ENCODE measurements at places on chromosomes 1 and 21.

DNA sequence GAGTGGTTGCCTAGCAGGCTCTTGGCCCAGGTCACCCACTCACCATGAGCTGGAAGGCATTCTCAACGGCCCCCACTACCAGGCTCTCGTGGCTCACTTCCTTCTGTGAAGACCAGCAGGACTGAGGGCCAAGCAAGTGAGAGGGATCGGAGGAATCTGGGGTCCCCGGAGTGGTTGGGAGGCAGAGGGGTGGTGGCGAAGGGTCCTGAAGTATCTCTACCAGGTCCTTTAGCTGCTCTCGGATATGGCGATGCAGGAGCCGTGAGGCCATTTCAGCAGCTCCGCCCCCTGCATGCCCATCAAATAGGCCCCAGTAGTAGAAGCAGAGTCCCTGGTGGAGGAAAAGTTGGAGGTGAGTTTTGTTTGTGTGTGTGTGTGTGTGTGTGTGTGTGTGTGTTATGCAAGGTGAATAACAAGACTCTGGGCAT is 2.4 kb downstream of the PPM1J start:
- DNase-seq: no peak

GRCh38 chr1:147171399-147172167 is 687 bp downstream of the PRKAB2 start:
- DNase-seq: no peak

DNA sequence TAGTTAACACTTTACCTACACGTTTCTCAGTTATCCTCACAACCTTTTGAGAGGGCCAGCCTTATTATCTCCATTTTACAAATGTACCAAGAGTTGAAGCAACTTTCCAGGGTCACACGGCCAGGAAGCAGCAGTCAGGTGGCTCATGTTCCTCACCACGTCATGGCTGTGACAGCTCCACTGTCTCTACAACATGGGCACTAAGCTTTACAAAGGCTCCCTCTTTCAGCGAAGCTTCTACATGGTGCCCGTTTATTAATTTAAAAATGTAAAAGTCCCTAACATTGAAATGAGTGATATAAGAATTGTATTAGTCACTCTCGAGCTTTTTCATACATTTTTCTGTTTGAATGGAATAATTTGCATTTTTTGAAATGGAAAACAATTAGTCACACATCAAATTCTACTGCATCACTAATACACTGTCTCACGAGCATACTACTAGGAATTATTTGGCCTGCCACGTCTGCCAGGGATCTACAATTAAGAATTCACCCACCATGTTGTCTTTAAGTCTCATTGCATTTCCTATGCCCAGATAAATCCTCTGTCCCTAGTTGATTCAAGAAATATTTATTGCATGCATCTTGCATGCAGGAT is 28.4 kb upstream of the LIN9 start:
- DNase-seq: no peak

DNA sequence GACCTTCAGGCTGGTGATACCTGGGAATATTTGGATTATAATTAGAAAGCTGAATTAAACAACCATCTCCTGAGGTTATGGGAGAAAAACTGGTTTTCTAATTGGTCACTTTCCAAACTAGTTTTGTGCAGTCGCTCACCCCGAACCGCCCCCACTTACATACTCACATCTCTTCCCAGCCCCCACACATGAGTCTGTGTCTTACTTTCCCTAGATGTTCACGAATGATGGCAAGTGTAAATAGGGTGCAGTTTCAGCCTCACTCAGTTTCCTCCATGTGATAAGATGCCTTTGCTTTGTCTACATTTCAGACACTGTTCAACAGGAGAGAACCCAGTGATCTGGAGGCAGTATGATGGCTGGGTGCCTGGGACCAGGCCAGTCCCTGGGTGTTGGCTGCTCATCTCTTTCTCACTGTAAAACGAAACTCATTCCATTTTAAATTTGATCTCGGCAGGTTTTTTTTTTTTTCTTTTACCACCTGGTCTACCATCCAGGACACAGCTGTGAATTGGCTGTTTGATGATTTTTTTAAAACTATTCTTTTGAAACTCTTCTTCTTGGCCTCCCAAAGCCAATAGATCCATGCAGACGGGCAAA is 164.3 kb upstream of the RAB4A start:
- DNase-seq: no peak

DNA sequence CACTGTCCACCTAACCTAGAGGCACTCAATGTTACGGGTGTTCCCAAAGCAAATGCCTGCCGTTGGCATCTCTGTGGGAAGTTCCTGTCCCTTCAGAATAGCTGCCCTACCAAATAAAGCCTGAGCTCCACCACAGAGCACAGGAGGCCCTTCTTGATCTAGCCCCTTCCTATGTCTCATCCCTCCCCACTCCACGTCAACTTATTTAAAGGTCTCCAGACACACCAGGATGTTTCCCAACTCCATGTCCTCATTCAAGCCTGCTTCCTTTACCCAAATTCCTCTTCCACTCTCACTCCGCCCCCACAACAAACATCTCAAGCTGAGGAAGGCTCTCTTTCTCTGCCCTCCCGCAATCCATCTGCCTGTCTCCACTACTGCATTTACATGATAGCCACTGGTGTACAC is 87.7 kb downstream of the TGFBR3 start:
- DNase-seq: no peak

GRCh38 chr1:63665824-63666223 is 72.6 kb downstream of the PGM1 start:
- DNase-seq: no peak

DNA sequence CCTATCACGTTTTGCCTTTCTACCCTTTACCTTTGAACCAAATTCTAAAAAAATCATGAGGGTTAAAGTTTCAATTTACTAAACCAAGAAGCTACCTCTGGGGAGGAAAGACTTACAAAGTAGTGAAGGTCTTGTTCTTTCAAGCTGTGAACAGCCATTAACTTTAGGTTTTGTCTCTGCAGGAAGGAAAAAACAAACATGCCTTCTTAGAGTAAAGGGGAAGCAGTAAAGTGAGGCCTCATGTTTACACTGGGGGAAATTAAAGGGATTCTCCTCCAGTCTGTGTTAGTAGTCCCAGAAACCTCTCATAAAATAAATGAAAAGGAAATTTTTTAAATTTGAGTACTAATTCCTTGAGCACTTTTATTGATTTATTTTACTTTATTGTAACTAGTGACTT is 780.2 kb upstream of the ADGRL2 start:
- no peak for DNase-seq

GRCh38 chr1:215665215-215665614 is 98.1 kb downstream of the KCTD3 start:
- DNase-seq: no peak

- no peak for DNase-seq
These were observed 74.2 kb downstream of the SNX7 start for GRCh38 chr1:98735756-98736155.

- DNase-seq: no peak
These were observed 13.2 kb downstream of the IL10RB start for GRCh38 chr21:33279330-33279820.

- no peak for DNase-seq
These were observed 43.2 kb upstream of the FMO2 start for GRCh38 chr1:171141688-171142415.

- DNase-seq: no peak
These were observed 135.2 kb downstream of the SLC44A5 start for GRCh38 chr1:75475696-75476095.

GRCh38 chr1:225933072-225933471 is 7.9 kb downstream of the LEFTY2 start:
- DNase-seq: no peak

- DNase-seq: no peak
These were observed 19.7 kb downstream of the SRSF4 start for GRCh38 chr1:29162025-29162424.

DNA sequence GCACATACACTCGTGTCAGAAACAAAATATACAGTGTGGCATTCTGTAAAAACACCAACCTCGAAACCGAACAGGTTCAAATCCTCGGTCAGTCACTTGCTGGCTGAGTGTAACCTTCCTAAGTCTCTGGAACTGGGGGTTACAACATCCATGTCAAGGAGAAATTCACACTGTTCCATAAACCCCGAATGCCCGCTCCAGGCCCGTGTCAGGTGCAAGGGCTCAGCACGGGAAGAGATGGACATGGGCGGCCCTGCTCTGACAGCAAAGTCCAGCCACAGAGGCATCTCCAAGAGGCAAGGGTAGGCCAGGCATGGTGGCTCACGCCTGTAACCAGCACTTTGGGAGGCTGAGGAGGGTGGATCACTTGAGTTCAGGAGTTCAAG is 79.5 kb downstream of the SLC66A1 start:
- DNase-seq: no peak

DNA sequence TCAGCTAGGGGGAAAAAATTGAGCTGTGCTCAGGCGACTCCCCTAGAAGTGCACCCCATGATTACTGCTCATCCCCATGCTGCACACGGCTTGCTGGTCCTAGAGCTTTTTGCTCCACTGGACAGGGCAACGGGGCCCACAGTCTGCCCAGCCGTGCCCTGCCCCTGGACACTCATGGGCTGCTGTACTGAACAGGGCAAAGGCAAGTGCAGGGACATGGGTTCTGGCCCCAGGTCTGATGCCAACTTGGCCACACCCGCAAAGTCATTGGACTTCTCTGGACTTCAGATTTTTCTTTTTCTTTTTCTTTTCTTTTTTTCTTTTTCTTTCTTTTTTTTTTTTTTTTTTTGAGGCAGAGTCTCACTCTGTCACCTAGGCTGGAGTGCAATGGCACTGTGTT is 42.9 kb upstream of the TARBP1 start:
- DNase-seq: no peak

DNA sequence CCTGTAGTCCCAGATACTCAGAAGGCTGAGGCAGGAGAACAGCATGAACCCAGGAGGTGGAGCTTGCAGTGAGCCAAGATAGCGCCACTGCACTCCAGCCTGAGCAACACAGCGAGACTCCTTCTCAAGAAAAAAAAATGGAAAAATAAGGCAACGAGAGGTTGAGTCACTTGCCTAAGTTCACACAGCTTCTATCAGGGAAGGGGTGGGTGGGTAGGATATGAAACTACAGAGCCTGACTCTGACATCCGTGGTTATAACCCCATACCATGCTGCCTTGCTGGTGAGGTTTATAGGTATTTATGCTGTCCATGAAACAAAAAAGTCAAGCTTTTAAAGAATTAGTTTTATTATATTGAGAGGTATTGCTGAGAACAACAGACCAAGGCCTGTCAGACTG is 61.5 kb upstream of the RAB4A start:
- DNase-seq: no peak

DNA sequence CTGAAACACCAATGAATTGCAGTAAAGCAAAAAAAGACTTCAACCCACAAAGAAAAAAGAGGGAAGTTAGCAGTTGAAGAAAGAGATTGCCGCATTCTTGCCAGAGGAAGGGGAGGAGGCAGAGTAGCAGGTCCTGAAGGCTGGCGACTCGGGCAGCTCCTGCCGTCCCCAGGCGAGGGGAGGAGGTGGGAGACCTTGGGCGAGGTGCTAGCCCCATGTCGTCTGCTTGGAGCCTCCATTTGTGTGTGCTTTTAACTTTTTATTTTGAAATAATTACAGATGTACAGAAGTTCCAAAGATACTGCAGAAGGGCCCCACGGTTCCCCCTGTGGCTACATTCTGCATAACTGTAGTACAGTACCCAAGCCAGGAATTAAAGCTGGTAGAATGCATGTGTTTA is 6.7 kb downstream of the TRPM2 start:
- no peak for DNase-seq

GRCh38 chr1:167121375-167122120 is 27.7 kb downstream of the STYXL2 start:
- DNase-seq: peak; percentile 24

GRCh38 chr1:119634016-119634415 is 14.1 kb downstream of the ZNF697 start:
- DNase-seq: no peak

GRCh38 chr1:241356187-241356518 is 852 bp downstream of the RGS7 start:
- no peak for DNase-seq

DNA sequence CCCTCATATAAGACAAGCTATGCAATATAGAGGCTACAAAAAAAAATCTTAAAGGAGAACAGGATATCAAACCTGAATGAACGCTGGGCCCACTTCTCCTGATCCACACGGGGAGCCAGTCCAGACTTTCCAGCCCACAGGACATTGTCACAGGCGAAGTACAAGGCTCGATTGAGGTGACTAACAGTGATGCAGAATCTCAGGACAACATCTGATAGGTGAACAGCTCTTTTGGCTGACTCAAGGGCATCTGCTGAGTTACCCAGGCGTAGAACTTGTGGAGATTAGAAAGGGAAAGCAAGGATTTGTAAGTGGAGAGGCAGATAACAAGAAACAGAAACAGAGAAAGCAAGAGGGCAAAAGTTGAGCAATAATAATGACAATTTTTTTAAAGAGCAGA is 1.8 kb downstream of the PEX11B start:
- no peak for DNase-seq

DNA sequence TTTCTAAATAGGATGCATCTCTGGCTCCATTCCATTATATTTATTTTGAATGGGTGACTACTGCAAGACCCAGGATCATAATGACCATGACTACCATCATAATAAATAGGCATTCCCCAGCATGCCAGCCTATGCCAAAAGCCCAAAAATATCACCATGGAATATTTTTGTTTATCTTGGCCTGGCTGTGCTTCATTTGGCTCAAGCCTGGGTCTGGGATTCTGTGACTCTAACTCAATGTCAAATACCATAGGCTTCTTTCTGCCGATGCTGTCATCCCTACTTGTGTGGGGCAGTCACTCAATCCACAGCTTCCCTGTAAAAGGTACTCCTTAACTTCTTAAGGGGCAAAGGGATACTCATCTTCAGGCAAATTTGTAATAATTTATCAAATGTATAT is 66.6 kb downstream of the DIRAS3 start:
- no peak for DNase-seq

DNA sequence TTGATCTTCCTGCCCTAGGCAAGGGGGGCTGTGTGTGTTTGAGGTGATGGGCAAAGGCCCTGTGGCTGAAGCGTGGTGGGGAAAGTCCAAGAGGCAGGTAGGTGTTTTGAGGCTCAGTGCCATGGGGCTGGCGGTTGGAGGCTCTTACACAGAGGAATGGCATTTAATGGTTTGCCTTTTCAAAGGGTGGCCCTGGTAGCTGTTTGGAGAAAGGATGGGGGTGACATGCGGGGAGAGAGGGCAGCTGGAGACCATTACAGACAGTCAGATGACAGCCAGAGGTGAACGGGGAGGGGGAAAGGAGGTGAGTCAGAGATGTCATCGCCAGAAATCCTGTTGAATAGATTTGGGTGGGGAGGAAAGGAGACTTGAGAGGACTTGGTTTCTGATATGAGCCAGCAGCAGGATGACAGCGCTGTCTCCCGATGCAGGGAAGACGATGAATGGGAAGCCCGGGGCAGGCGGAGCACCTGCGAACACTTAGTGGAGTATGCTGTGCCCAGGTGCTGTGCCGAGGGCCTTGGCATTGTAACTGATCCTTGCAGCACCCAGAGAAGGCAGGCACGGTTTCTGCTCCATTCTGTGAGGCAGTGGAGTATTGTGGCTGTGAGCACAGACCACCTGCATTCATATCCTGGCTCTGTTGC is 56.3 kb downstream of the MAN1C1 start:
- no peak for DNase-seq

GRCh38 chr1:101081496-101082488 is 56.2 kb upstream of the DPH5 start:
- peak; percentile 52 for DNase-seq

GRCh38 chr1:53562981-53563379 is 103.8 kb downstream of the DMRTB1 start:
- no peak for DNase-seq
